ENCODE measurements at places on chromosomes 3 and 15. TPM values are rescaled to one million over a fixed set of nuclear protein-coding genes. Genes with fewer than 3 reads are reported as not detected.

The FRMD4B gene
- 10.8 TPM for total RNA-seq

The CD276 gene
- 40.6 TPM for total RNA-seq

The ZBBX gene
- total RNA-seq = 0.78 TPM

The PLSCR2 gene
- 0.48 TPM for total RNA-seq

The GOLGA8S gene
- 1.1 TPM for total RNA-seq

The CDHR4 gene
- total RNA-seq = not detected

The CACNA1D gene
- total RNA-seq = 0.46 TPM

The SUCNR1 gene
- 0.22 TPM for total RNA-seq

The MAP1A gene
- 182 TPM for total RNA-seq

The PRSS50 gene
- total RNA-seq = 0.78 TPM

The HTR3E gene
- not detected for total RNA-seq

The HOMER2 gene
- 41.6 TPM for total RNA-seq

The LSMEM2 gene
- total RNA-seq = 25.7 TPM

The TRPC1 gene
- 18.7 TPM for total RNA-seq

The MON1A gene
- 9.4 TPM for total RNA-seq

The CA12 gene
- total RNA-seq = 0.11 TPM

The USP50 gene
- total RNA-seq = 1.5 TPM

The NRG4 gene
- total RNA-seq = not detected

The MINAR1 gene
- total RNA-seq = 0.19 TPM

The IQSEC1 gene
- 59.7 TPM for total RNA-seq

The FILIP1L gene
- total RNA-seq = 120 TPM

The SLCO3A1 gene
- 43.9 TPM for total RNA-seq

The LARP6 gene
- total RNA-seq = 37.8 TPM

The CELSR3 gene
- 0.22 TPM for total RNA-seq

The TM2D3 gene
- total RNA-seq = 45.0 TPM

The EPHA6 gene
- total RNA-seq = 0.24 TPM

The VILL gene
- 2.6 TPM for total RNA-seq

All from cardiac septum (tissue), 1 donor.